ENCODE measurements at places on chromosomes 2 and 18. TPM values are rescaled to one million over a fixed set of nuclear protein-coding genes. Genes with fewer than 3 reads are reported as not detected.

Gene SETBP1
- not detected for total RNA-seq

Gene ADGRF3
- 0.47 TPM for total RNA-seq

DNA sequence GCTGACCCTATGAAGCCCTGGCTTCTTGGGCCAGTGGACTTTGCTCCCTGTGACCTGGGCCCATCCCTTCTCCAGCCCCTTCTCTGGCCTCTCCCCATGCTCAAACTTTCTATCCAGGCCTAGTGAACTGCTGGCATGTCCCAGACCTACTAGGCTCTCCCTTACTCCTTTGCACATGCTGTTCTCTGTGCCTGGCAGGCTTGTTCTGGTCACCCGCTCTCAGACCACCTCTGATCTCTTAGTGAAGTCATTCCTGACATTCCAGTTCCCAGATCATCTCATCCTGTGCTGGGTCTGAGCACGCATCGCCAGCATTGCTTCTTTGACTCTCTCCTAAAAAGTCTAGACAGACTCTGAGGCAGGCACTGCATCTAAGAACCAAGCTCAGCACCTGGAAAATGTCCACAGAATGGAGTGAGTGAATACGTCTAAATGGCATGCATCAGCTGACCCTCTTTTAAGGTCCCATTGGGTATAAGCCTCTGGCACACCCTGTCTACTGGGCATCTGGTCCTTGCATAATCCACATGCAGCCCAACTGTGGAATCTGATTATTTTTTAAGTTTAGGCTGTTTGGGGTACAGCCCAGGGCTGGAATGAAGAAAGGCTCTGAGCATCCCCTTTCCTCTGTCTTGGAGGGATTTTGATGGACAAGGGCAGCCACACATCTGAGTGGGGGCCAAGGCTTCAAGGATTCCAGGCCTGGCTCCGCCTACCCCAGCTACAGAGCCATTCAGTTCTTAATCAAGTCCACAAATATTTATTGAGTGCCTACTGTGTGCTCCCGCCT is 130.6 kb upstream of the HAAO start:
- no peak for DNase-seq

GRCh38 chr2:72612614-72613160 is 213.1 kb downstream of the EXOC6B start:
- DNase-seq = no peak

DNA sequence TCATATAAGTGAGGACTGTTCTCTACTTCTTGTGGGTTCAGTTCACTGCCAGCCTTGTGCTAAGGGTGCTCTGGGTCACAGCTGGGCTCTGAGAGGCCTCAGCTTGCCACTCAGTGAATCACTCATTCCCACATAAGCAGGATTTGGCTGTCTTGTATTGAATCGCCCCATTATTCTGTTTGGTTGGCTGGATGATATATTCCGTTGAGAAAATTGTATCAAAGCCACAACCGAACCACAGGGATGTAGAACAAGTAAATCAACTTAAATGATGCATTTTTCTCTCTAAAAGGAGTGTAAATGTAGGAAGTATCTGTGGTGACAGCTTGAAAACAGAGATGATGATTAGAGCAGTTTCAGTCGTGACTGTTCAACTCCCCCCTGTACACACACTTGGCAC is 39.6 kb downstream of the TTC39C start:
- DNase-seq = no peak

GRCh38 chr2:229798446-229799155 is 84.2 kb upstream of the DNER start:
- DNase-seq = peak; percentile 70

Measured in G401 (cell line).